ENCODE measurements at places on chromosomes 13 and 19.

GRCh38 chr13:82636119-82636518, 1246.2 kb downstream of the SLITRK1 start:
- DNase-seq, result no peak

DNA sequence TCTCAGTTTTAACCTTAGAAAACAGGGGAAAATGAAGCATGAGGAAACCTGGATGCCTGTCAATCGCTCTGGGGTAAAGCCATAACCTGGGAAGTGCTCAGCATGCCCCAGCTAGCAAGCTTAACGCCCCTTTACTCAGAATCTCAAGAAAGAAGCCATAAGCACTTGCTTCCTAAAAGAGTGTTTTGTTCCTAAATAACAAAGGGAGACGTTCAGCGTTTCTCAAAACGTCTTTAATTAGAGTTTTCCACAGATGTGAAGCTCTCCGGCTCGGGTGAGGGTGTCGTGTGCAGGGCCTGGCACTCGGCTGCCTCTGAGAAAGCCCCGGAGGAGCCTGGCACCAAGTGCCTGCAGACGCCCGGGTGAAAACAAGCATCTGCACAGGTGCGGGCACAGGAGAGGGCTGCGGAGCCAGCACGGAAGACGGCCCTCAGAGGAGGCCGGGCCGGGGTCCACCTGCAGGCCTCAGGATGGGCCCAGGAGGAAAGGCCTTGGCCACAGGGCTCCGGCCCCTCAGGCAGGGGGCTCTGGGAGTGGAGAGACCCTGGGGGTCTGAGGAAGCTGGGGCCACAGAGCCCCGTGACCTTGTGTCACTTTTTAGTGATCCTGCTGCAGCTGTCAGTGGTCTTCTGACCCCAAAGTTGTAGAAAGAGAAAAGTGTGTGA, 6.2 kb downstream of the GAS6 start:
- DNase-seq, result no peak

DNA sequence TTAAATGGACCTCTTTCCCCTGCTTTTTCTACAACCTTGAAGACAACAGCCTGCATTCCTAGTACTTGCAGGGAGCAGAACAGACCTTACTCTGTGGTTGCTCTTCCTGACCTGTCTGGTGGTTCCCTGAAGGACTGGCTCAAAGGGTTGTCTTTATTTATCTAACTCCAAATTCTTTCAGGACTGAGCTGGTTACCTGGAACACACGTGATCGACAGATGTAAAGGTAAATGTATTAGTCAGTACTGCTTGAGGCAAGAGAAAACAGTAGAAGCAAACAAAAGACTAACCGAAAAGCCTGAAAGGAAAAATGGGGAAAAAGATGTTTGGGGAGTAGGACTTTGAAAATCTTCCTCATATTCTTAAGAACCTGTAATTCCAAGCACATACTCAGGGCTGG, 17.9 kb downstream of the ZNF558 start:
- no peak for DNase-seq

DNA sequence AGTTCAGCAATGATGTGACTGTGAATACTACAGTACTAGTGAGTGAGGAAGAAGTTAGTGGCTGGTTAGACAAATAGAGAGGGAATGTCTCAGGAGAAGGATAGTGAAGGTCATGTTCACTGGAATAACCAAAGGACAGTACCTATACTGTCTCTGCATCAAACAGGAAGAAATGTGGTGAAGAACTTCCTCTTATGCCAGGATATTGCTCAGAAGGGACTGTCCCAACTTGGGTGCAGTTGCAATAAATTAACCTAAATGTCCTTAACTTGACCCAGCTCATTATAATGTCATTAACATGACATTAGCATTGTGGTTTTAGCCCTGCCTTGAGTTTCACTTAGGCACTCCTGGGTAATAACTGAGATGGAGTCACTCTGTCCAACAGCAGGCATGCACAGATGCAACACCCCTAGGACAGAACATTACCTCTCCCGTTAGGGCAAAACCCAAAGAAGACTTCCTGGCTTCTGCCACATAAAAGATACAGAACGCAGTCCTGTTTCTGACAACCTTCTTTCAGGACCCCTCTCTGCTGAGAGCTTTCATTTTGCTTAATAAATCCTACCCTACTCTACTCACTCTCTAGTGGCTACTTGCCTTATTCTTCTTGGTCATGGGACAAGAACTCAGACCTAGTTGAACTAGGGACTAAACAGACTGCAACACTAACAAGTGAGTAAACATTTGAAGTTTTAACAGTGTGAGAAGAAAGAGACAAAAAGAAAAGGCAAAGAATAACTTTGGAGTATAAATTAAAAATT, 1591.6 kb upstream of the MIR17HG start:
- peak; percentile 56 for DNase-seq

DNA sequence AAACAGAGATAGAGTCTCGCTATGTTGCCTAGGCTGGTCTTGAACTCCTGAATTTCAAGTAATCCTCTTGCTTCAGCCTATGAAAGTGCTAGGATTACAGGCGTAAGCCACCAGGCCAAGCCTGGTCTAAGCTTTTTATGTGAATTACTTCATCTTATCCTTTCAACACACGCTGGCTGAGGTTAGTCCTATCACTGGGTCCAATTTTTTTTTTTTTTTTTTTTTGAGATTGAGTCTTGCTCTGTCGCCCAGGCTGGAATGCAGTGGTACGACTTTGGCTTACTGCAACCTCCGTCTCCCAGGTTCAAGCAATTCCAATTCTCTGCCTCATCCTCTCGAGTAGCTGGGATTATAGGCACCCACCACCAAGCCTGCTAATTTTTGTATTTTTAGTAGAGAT, 10.4 kb downstream of the MYO1F start:
- peak; percentile 56 for DNase-seq

DNA sequence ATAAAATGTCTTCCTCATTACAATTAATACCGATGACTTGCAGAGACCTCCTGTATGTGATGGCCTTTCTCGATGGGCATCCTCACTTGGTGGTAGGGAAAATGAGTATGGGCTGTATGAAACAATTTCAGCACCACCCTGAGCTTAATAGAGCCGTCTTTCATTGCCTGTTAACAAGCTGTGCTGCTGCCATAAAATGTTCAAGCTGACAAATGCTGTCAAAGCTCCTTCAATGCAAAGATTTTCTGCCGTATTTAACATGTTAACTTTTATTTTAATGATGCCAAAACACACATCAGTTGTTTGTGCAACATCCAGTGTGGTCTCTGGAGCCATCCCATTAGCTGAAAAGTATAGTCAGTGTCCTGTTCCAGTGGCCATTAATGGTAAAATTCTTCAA, 110.1 kb downstream of the GPC6 start:
- DNase-seq, result no peak

DNA sequence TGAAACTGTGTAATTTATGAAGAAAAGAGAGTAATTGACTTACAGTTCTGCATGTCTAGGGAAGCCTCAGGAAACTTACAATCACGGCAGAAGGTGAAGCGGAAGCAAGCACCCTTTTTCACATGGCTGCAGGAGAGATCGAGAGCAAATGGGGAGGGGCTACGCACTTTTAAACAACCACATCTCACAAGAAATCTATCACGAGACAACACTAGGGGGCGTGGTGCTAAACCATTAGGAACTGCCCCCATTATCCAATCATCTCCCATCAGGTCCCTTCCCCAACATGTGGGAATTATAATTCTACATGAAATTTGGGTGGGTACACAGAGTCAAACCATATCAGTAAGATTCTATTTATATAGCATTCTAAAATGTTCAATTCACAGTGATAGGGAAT, 114.8 kb upstream of the TRPC4 start:
- no peak for DNase-seq

- DNase-seq, result no peak
Observed at GRCh38 chr13:43992211-43992610, 112.5 kb downstream of the LACC1 start.

GRCh38 chr13:49113526-49114286, 106.4 kb upstream of the MLNR start:
- no peak for DNase-seq

GRCh38 chr19:33819506-33819879, 22.8 kb downstream of the KCTD15 start:
- DNase-seq, result peak; percentile 21

GRCh38 chr19:35828692-35829301, 16.2 kb upstream of the PRODH2 start:
- no peak for DNase-seq

DNA sequence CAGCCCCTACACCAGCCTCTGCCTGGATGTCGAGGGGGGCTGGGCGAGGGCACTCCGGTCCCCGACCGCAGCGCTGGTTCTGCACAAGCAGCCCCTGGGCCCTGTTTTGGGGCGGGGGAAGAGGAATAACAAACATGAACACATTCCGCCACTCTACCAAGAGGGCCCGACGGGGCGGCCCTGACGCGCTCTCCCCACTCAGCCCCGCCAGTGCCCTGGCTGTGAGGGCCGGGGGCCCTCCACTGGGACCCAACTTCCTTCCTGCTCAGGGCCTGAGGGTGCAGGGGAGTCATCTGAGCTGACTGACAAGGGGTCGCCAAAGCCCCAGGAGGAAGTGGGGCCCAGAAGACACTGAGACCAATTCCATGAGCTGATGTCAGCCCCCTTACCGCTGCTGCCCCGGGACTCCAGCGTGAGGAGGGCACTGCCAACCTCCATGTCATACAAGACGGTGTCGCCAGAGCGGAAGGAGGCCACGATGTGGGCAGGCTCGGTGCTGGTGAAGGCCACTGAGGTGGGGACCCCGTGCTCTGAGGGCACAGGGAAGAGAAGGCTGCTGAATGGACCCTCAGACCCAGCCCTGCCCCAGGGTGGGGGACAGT, 5.6 kb upstream of the PRKD2 start:
- no peak for DNase-seq

DNA sequence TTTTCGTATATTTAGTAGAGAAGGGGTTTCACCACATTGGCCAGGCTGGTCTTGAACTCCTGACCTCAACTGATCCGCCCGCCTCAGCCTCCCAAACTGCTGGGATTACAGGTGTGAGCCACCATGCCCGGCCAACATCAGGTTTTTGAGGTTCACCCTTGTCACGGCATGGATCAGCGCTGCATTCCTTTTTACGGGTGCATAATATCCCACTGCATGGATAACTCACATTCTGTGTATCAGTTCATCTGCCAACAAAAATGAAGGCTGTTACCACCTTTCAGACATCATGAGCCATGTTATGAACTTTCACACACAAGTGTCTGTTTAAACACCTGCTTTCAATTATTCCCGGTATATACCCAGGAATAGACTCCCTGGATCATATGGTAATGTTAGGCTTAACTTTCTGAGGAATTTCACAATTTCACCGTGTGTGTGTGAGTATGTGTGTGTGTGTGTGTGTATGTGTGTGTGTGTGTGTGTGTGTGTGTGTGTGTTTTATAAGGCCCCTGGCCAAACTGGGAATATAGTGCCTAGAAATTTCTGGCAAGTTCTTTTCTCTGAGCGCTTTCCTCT, 52.2 kb downstream of the AP1M1 start:
- no peak for DNase-seq

- no peak for DNase-seq
Observed at GRCh38 chr19:7883105-7883504, 5.2 kb upstream of the LRRC8E start.

- no peak for DNase-seq
Observed at GRCh38 chr19:46349311-46349993, 2.6 kb downstream of the PPP5C start.

GRCh38 chr13:34816245-34816884, 125.7 kb upstream of the NBEA start:
- no peak for DNase-seq

DNA sequence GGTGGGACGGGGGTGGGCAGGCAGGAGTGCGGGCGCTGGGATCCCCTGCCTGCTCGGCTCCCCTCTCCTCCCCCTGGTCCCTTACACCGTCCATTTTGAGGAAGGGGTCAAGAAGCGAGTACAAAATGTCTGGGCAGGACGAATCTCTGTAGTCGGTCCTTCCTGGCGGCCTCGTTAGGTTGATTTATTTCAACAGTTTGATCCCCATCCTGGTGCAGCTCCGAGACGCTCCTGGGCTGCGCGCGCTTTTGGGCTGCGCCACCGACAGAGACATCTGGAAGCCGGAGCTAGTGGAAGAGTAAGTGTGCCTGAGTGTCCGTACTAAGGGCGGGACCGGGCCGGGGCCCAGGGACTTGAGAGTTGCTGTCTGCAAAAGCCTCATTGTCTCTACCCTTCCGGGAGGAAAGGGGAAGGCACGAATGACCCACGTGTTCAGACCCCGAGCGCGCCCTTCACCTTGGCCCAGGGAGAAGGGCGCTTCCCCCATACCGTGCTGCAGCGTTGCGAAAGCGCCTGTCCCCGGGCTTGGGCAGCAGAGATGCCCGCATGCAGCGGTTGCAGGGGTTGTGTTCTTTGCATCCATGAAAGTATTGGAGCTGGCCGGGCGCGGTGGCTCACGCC, 1.8 kb downstream of the ZNF114 start:
- DNase-seq, result peak; percentile 69

DNA sequence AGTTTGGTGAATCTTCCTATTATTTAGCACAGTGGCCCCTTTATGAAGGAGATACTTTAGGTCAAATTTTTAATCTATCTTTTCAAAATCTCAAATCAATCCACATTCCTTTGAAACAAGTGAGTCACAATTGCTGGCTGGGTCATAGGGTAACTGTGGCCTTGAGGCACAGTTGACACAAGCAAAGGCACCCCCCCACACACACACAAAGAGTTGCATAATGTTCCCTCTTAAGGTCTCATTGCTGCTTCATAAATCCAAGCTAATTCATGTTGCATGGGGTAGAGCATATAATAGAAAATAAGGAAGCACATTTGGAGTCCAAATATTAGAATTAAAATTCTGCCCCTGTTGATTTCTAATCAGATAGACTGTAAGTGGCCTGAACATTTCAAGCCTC, 171.5 kb downstream of the DLEU7 start:
- no peak for DNase-seq

GRCh38 chr19:48543121-48543710, 8.8 kb upstream of the SULT2B1 start:
- no peak for DNase-seq

DNA sequence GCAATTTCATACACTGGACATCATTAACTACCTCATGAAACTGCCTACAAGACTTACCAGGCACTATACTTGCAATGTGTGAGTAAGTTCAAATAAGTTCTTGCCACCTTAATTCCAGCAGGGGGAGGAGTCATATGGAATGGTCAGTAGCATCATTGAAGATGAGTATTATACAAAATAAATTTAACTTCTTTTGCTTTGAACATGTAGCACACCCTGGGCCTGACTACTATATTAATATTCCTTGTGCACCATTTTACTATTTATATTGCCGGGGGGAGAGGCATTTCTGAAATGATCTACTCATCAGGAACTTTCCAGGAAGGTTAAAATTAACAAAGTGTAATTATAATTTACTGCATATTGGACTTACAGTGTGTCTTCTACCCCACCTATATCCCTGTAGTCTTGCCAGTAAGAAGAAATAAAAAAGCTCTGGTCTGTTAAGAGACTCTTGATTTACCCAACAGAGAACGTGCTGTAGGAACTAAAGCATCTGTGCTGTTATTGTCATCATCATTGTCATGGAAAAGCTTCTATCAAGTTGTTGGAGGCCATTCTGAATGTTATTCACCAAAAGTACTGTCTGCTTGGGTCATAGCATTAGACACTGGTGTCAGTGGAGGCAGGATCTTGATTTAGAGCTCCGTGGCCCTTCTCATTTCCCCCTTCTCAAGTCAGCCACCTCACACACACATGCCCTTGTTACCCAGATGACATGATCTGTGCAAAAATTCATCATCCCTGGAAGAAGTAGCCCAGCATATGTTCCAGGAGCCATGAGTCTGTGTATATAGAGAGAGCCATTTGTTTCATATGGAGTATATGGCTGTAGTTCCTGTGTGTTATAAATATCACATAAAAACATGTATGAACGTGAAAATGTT, 147.1 kb downstream of the MTUS2 start:
- no peak for DNase-seq
